ENCODE measurements at places on chromosomes 12 and 14.

DNA sequence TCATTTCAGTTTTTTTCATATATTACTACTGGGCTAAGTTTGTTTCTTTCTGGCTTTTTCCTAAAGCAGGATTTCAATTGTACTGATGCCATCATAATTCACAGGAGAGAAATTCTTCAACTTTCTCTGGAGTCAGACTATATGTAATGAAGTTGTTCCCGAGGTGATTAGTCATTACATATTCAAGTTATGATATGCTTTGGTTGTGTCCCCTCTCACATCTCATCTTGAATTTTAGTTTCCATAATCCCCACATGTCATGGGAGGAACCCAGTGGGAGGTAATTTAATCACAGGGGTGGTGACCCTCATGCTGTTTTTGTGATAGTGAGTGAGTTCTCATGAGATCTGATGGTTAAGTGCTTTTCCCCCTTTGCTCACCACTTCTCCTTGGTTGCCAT, 227.5 kb upstream of the LRIG3 start:
- no peak for DNase-seq

DNA sequence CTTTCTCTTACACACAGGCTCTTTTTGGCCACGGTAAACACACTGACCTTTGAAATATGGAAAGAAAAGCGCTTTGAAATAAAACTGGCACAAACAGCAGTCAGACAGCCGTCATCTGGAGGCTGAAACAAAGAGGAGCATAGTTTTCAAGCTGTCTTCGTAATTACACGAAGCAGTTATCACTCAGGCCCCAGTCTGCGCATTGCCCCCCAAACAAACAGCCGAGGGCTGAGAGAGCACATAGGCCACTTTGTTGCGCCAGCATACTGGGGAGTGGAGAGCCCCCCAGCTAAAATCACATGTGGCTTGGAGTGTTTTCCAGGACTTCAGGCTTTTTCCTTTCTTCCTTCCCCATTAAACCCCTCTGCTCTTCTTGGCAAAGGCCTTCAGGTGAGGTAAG, 142.9 kb upstream of the BTG1 start:
- DNase-seq: no peak

- DNase-seq: no peak
Observed at GRCh38 chr14:73502017-73502619, 11.4 kb downstream of the RIOX1 start.

- DNase-seq: no peak
Observed at GRCh38 chr12:12180575-12180974, 86.3 kb downstream of the LRP6 start.

All from activated CD4-positive, alpha-beta T cell treated with anti-CD3 and anti-CD28 coated beads, Interleukin-2, amount 50 U/mL, for 48 hours (primary cell).